ENCODE measurements at places on chromosomes 5 and 9.

GRCh38 chr9:133706307-133707050, 31.7 kb downstream of the SARDH start:
- DNase-seq: no peak

DNA sequence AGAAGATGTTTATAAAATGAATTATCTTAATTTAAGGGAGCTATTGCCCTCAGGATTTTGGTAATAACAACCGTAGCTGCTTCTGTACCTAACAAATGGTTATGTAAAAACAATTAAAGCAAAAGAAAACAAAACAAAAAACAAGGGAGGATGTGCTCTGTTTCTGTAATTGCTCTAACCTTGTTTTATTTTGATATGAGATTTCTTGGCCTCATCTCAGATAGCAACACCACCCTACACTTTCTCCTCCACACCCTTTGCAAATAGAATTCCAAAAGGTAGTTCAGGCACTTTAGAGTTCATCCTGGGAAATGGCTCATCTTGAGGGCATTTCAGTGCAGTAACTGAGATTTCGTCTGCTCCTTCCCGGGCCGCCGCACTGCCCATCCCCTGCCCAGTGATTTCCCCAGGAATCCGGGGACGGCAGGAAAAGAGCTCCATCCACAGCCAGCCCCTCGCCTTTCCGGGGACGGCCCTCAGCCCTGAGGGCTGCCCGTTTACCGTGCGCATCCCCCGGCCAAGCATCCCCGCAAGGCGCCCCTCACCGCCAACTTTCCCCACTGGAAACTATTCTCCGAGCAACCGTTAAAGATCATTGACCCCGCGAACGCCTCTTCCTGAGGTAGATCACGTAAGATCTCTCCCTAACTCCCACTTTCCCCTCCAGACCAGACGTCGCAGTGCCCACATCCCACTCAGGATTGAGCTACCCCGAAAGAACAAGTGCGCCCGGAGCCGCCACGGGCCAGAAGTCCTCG, 1.2 kb downstream of the FNBP1 start:
- no peak for DNase-seq

GRCh38 chr5:150481972-150482406, 25.9 kb upstream of the NDST1 start:
- DNase-seq: no peak

DNA sequence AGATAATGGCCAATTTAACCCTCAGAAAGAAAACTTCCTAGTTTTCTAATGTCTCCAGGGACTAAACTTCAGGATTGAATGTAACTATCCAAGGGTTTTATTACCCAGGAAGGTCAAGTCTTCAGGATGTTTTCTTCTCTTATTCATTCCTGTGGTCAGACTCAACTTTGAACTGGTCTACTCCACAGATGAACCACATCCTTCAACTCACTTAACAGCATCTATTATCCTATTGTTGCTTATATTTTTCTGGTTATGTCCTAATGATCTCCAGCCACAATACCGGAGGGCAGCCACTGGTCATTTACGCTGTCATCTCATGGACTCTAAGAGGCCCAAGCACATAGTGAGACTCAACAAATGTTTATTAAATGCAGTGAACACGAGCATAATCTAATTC, 47.2 kb upstream of the LIFR start:
- no peak for DNase-seq

DNA sequence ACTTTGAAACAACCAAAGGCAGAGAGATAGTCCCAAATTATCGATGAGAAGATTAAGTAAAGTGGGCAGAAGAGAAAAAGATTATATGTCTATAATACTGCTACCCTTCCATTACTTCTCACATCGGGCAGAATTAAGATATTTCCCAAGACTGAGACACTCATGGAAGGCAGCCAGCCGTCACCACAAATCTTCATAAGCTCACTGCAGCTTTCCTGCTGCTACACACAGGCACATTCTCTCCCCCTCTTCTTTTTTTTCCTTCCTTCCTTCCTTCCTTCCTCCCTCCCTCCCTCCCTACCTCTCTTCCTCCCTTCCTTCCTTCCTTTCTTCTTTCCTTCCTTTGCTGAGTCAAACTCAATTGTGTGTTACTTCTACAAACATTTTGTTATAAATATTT, 58.7 kb upstream of the SPATA31C2 start:
- no peak for DNase-seq

- no peak for DNase-seq
These were observed 3.7 kb downstream of the ADGRV1 start for GRCh38 chr5:90562341-90562740.

DNA sequence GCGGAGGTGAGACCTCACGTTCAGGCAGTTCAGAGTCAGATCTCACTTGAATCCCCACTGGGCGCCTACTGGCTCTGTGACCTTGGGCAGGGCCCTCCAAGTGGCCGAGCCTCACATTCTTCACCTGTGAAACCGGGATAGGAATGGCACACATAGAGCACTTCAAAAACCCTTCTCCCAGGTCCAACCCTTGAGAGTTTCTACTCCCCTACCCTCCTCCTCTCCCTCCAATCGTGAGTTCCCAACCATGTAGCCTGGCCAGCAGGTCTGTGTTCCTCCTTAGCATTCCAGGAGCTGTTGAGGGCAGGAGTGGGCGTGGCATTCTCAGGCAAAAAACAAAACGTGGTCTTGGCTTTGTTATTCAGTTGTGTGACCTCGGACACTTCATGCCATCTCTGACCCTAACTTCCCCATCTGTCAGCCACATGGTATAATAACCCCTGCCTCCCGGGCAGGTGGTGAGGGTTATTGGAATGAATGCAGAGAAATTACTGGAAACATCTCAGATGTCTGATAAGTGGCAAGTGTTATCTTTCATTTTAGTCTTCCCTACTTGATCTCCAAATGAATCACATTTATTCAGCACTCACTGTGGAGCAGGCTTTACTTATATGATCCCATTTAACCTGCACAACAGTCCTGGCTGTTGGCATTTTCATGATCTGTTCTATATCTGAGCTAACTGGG, 112.8 kb upstream of the BOD1 start:
- DNase-seq: no peak

- DNase-seq: no peak
These were observed 28.8 kb upstream of the POMT1 start for GRCh38 chr9:131473891-131474290.

GRCh38 chr9:100477241-100477640, 4.3 kb downstream of the TMEFF1 start:
- DNase-seq: no peak

DNA sequence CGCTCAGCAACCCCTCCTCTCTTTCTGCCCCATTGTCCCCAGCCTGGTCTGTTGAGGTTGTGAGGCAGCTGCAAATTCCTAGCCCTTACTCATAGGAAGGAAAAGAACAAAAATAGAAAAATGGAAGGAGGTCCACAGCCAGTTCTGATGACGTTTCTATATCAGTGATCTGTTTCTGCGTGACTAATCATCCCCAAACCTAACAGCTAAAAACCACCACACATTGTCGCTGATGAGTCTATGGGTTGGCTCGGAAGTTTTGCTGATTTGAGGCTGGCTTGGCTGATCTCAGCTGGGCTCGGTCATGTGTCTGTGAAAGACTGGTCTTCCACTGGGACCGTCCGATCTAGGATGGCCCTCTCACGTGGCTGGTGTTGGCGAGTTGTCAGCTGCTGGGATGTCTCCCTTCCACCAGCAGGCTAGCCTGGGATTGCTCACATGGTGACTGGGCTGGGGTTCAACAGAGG, 200.6 kb upstream of the ZNF618 start:
- peak; percentile 97 for DNase-seq

DNA sequence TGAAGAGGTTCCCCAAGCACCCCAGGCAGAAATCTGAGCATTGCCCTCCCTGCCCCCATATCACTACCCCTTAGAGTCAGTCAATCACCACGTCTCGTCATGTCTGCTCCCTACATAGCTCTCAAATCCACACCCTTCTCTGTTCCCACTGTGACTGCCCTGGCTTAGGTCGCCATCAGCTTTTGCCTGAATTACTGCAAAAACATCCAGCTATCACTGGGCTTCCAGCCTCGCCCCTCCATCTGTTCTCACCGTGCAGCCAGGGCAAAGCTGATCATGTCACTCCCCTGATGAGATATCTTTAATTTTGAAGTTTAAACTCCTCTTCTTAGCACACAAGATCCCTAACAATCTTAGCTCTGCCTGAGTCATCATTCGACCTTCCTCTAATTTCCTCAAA, 89.6 kb upstream of the TBC1D2 start:
- no peak for DNase-seq

- DNase-seq: no peak
These were observed 17.5 kb downstream of the CYFIP2 start for GRCh38 chr5:157283434-157283833.

Data from HS-5 (cell line).